Fibroblast of skin of right biceps (primary cell): ENCODE measurements at places on chromosomes 2 and 18.
A peak's percentile ranks its signal among the peaks of the same experiment; 100 is the strongest.

GRCh38 chr2:183124957-183125255, 663 bp downstream of the NUP35 start:
- no peak for DNase-seq

DNA sequence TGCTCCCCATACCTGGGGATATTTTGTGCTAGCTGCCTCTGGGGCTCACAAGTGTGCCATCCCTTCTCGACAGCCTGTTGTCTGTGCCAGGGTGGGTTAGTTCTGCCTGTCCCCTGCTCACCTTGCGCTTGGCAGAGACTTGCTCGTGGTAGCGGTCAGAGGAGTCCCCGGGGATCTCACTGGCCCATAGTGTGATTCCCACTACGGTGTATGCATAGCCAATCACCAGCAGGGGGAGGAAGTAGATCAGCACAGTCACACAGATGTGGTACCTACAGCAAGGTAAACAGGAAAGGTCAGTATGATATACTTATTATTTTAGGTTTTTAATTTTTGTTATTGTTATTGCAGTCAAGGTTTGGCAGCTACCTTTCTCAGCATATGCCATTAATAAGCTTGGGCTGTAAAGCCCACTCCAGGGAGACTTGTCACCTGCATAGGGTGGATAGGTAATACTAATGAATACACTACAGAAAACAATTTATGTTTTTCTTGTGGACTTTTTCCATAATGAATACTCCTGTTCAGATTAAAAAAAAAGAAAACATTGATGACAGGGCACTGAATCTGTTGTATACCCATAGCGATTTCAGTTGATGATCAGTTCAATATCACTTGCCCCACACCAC, 95.2 kb downstream of the POLE4 start:
- peak; percentile 26 for DNase-seq

DNA sequence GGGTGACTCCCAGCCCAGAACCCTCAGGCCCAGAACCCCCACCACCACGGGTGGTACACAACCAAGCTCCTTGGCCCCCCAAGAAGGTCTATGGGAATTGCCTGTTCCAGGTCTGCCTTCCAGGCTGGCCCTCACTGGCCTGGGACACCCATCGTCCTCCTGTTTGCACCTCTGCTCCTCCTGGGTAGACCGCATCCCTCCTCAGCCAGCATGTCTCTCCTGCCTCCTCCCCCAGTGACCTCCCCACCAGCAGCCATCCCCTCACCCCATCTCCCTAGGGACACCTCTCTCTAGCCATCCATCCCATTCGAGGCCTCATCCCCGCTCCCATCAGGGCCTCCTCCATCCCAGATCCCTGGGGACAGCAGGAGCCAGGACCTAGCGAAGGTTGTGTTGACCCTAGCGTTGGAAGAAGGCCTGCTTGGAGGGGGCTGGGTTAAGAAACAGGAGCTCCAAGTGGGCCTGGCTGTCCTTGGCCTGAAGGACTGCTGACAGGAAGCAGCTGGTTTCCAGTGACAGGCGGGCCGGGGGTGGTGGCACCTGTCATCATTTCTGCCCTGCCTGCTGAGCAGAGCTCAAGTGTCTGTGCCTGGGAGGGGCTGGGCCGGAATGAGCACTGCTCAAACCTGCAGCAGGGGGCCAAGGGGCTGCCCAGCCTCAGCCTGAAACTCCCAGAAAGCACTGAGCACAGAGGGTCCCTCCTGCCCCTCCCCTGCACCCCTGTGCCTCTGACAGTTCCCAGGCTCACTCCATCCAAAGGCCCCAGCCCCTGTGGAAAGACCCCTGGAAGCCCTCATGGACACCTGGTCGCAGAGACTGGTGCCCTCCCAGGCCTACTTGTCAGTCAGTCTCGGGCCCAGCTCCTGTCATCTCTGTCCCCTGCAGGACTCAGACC, 96.0 kb upstream of the OTOS start:
- DNase-seq, result no peak

GRCh38 chr2:144256996-144257707, 262.8 kb downstream of the ZEB2 start:
- DNase-seq, result peak; percentile 64

DNA sequence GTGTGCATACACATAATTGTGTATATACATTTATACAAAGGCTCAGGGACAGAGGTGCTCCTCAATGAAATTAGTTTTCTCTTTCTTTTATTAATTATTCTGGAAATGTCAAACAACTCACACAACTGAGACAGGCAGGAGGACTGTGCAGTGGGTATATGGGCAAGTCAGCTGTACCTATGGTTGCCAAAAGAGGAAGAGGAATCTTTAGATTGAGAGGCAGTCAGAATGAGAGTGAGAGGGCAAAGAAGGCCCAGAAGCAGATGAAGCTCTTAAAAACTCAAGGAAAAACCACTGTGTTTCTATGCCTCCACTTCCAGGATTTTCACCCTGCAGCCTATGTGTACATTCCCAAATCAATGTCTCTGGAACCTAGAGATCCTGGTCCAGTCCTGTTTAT, 79.1 kb downstream of the CACNB4 start:
- no peak for DNase-seq

DNA sequence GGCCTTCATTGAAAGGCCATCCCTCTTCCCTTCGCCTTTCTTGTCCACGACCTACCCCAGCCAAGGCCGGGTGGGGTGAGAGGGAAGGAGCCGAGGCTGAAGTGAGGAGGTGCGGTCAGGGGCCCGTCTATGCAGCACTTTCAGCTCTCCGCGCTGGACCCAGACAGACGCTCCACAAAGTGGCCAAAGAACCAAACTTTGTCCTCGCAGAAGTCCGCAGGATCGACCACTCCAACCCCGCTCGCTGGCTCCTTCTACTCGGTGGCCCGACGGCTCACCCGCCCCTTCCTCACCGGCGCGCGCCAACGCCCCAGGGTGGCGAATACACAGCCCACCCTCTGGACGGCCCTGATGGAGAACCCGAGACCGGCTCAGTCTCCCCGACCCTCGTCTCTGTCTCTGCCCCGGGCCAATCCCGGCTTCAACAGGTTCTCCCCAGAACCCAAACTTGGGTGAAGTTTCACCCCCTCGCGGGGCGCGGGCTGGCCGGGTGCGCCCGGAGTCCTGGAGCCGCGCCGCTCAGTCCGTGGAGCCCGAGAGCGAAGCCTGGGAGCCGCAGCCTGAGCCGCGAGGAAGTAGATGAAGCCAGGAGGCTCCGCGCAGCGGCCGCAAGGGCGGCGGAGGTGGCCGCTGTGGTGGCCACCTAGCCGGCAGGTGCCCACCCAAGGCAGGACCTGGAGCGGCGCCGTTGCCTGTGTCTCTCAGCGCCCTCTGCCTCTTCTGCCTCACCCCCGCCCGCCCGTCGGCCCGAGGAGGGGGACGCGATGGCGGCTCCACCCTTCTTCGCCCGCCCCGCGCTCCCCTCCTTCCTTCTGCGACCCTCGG, 26.7 kb upstream of the ALPP start:
- no peak for DNase-seq

- DNase-seq, result peak; percentile 93
These were observed 65.1 kb downstream of the MRPS9 start for GRCh38 chr2:105102963-105103421.

DNA sequence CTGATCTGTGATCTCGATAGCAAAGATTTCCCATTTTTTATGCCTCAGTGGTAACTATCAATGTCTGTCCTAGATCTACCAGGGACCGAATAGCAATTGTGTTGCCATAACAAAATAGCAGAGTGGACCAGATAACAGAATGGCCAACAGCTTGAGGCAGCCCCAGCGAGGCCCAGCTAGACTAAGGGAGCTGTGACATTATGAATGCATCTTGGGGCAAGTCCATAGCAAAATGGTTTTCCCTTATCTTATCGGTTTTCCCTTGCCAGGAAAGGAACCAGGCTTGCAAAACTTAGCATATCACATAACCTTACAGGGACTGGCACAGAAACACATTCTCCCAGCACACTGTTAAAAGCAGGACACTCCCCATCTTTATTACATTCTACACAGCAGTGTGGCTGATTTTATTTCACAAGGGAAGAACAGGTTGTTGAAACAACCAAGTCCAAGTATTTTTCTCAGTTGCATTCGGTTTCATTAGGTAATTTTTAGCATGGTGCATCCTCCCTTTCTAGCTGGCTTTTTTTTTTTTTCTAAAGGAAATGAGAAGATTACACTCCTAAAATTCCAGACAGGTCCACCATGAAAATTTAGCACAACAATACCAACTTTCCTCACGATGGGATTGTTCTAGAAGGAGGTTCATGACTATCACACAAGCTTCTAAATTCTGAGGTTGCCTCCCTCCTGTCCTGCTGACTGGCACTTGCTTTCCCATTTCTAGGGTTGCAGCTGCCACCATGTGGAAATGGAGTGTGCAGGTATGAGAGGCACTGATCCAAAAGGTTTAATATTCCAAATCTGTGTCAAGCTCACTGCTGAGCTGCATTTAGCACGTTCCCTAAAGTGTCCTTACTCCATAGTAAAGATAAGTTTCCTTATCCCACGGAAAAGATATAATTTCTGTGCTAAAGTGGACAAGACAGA, 97.0 kb upstream of the SLC35G4 start:
- DNase-seq, result no peak

GRCh38 chr2:172434821-172435605, 7.6 kb downstream of the ITGA6 start:
- no peak for DNase-seq

- peak; percentile 63 for DNase-seq
These were observed 112.4 kb upstream of the ZNF236 start for GRCh38 chr18:76709659-76710645.

DNA sequence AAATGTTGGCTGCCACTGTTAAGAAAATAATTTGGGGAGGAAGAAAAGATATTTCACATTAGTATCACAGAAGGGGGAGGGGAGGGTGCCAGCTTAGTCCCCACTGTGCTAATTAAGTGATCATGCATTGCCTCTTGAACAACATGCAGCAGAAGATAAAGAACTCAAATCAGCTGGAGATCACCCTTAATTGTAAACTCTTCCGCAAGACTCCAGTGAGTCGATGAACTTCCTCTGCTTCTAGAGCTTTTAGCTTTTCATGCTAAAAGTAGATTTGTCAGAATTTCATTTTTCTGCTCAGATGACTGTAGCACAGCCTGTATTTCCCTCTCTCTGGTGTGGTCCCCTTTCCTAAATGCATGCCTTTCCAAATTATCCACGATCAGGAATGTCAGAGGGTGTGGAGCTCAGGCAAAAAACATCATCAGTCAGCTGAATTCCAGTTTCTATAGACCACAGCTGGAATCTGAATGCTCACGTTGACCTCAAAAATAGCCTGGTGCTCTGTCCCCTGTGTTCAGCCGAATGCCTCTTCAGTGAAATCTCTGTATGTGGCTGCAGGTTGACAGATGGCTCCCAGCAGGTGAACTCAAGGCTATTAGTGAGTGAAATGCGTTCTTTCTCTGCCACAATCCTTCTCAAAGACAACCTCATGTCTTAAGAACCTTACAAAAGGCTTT, 156.8 kb upstream of the UNC80 start:
- no peak for DNase-seq

DNA sequence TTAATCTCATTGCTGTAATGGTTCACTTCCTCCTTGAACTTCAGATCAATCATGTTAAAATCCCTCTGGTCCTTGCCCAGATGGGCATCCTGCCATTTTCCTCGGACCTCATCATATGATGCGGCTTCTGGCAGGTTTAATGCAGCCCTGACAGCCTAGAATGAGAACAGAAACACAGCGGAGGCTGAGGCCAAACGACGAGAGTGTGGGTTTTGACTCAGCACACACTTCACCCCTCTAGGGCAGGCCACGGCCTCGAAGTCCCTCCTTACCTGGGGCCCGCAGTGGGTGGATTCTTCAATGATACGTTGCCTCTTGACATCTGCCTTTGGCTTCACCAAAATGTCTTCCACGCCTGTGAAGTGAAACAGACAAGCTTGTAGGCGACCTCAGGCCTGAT, 56.8 kb downstream of the POLR1A start:
- DNase-seq, result no peak

DNA sequence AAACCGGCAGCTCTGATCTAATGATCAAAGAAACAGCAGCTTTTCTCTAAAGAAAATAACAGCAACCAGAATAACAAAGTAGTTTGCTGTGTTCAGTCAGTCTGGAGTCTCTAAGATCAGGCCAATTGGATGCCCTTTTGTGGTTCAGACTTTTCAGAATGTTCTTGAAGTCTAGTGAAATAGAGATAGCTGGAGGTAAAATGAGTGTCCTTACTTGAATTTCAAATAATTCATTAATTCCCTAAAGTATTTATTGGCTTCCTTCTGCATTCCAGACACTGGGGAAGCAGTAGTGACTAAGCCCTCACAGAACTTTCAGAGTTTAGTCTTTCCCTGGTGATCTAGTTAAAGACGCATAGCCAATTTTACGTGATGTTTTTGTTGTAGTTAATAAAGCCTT, 58.7 kb downstream of the C18orf54 start:
- peak; percentile 76 for DNase-seq

- peak; percentile 95 for DNase-seq
These were observed 37.1 kb downstream of the BCL11A start for GRCh38 chr2:60516383-60516811.

DNA sequence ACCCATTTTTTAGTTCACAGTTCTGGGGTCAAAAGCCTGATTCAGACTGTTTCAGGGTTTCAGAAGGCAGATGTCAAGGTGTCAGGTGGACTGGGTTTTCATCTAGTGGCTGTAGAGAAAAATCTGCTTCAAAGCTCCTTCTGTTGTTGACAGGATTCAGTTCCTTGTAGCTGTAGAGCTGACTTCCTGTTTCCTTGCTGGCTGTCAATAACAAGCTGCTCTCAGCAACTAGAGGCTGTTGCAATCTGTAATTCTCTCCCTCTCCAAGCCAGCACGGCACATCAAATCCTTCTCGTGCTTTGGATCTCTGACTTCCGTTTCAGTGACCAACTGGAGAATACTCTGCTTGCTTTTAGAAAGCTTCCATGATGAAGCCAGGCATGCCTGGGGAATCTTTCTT, 179.4 kb downstream of the DOK6 start:
- DNase-seq, result peak; percentile 4

GRCh38 chr2:188944442-188944841, 29.7 kb upstream of the COL3A1 start:
- DNase-seq, result no peak

DNA sequence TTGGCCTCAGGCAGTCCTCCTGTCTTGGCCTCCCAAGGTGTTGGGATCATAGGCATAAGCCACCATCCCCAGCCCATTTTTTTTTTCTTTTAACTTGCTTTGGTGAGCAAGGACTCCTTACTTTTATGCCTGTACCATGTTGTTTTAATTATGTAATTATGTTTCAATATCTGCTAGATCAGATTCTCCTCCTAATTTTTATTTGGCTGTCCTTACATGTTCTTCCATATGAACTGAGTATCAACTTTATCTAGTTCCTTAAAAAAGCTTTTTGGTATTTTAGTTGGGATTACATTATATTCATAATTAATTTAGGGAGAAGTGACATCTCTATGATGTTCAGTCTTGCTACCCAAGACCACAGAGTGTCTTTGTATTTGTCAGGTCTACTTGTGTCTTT, 16.3 kb downstream of the GPN1 start:
- DNase-seq, result no peak

DNA sequence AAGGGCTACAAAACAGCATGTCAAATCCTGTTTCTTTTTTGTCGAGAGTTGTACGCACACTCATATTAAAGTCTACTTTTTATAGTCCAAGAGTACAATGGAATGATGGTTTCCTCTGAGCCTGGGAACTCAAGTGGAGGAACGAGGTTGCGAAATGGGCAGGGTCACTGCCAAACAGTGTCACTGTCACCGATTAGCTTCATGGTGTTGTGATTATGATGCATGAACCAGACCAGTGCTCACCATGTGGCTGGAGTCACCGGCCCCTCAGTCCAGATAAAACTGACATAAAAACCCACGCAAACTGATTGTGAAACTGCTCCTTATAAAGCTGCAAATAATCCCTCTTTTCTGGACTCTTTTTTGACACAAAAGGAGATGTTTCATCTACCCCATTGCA, 122.0 kb downstream of the COPS8 start:
- peak; percentile 79 for DNase-seq
